Uterine smooth muscle cell (primary cell): ENCODE measurements at places on chromosomes 3 and 15. TPM values are rescaled to one million over a fixed set of nuclear protein-coding genes. Genes with fewer than 3 reads are reported as not detected.

LOXL1 gene
- 64.3 and 68.5 TPM in 2 replicates for total RNA-seq

ITPKA gene
- 18.1 and 25.0 TPM in 2 replicates for total RNA-seq

TTBK2 gene
- 7.4 and 13.5 TPM in 2 replicates for total RNA-seq

RABL3 gene
- total RNA-seq = 22.7 and 33.1 TPM in 2 replicates

NLGN1 gene
- total RNA-seq = 11.2 and 20.1 TPM in 2 replicates

ZNF717 gene
- 15.4 and 19.6 TPM in 2 replicates for total RNA-seq

GPR149 gene
- not detected in 2 replicates for total RNA-seq

C3orf85 gene
- not detected in 2 replicates for total RNA-seq

GNL3 gene
- total RNA-seq = 155 and 182 TPM in 2 replicates

SERINC4 gene
- 0.11 TPM in 1 of 2 replicates, not detected in the other for total RNA-seq

RBPMS2 gene
- total RNA-seq = under 0.01 TPM in 2 replicates

HDAC11 gene
- 11.5 and 21.2 TPM in 2 replicates for total RNA-seq

FES gene
- total RNA-seq = 33.5 and 38.1 TPM in 2 replicates
